Activated naive CD4-positive, alpha-beta T cell treated with anti-CD3 and anti-CD28 coated beads, Interleukin-2, amount 50 U/mL, for 72 hours (primary cell): ENCODE measurements at places on chromosomes 5 and 9. TPM values are rescaled to one million over a fixed set of nuclear protein-coding genes. Genes with fewer than 3 reads are reported as not detected.

- no peak for DNase-seq
Observed at GRCh38 chr9:77983320-77983662, 48.3 kb downstream of the GNAQ start.

The CDH12 gene
- not detected for total RNA-seq

The CDX1 gene
- total RNA-seq, result not detected

The MOB3B gene
- total RNA-seq, result 1.3 TPM

The ROR2 gene
- not detected for total RNA-seq
